Activated T-helper 9 cell treated with anti-CD3 and anti-CD28 coated beads, Interleukin-2, amount 50 U/mL, for 16 hours (primary cell): ENCODE measurements at places on chromosomes 7 and 10.
A peak's percentile ranks its signal among the peaks of the same experiment; 100 is the strongest.

GRCh38 chr10:20858292-20859124, 38.6 kb downstream of the NEBL start:
- DNase-seq, result no peak

DNA sequence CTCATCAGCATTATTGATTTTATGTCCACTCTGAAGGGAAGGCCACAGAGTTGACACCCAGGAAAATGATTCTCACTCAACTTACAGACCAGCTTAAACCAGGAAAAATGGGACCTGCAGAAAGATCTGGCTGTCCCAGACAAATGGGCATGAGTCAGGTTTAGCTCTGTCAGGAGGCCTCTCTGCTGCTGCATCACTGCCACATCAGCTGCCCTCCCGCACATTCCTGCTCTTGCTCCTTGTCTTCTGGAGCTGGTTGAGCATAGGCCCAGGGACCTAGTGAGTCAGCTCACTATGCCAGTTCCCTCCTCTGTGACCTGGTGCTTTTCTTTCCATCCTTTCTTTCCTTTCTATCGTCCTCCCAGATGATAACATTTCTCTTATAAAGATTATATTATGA, 18.8 kb upstream of the SMNDC1 start:
- no peak for DNase-seq

- DNase-seq, result peak; percentile 41
These were observed 22.3 kb downstream of the AMZ1 start for GRCh38 chr7:2710286-2710655.

- no peak for DNase-seq
These were observed 23.5 kb upstream of the PDE1C start for GRCh38 chr7:32093415-32094408.
